ENCODE measurements at places on chromosomes 7 and 10. TPM values are rescaled to one million over a fixed set of nuclear protein-coding genes. Genes with fewer than 3 reads are reported as not detected.

TMEM196 gene
- not detected for polyA plus RNA-seq

GRCh38 chr7:100038326-100038725 is 11.2 kb upstream of the ZSCAN21 start:
- no peaks in the 10 kb centered on the region for H3K27me3 ChIP-seq
- peaks cover 18% of the 10 kb centered on the region for H3K36me3 ChIP-seq
- H3K4me1 ChIP-seq, result peaks cover 17% of the 10 kb centered on the region
- H3K27ac ChIP-seq, result no peak overlapping the region

GRCh38 chr10:49050366-49050765 is 65.0 kb downstream of the VSTM4 start:
- no peaks in the 10 kb centered on the region for H3K36me3 ChIP-seq
- peaks cover 10% of the 10 kb centered on the region for H3K4me1 ChIP-seq
- no peak for DNase-seq
- no peak overlapping the region for H3K27ac ChIP-seq
- H3K27me3 ChIP-seq, result no peaks in the 10 kb centered on the region

DNA sequence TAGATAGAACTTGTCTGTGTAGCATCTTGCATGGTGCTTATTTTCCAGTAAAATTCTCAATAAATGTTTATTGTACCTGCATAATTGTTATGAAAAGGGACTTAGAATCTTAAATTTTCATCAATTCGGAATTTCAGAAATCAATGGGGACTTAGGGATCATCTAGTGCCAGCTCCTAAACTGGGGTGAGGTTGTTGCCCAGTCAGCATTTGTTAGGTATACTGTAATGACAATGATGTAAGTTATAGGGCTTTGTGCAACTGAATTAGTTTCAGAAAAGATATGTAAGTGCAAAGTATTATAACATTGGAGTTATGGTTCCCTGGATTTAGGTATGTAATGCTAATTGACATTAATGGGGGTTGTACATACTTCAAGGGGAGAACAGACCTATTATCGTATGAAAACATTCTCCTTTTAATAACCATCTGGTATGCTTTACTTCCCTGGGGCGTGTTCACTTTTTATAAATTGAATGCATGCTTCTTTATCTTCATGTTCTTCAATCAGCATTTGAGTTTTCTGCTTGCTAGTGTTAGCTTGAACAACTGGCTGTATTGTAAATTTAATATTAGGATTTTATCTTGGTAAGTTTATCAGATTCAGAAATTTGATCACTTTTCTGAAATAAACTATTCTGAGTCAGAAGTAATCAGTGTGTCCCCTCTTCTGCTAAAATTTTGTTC is 270.3 kb downstream of the BBS9 start:
- H3K4me3 ChIP-seq, result no peak overlapping the region
- DNase-seq, result no peak
- H3K4me1 ChIP-seq, result no peaks in the 10 kb centered on the region
